ENCODE measurements at places on chromosomes 5 and 9. TPM values are rescaled to one million over a fixed set of nuclear protein-coding genes. Genes with fewer than 3 reads are reported as not detected.

NAIP gene
- total RNA-seq, result 8.2 TPM

CCDC180 gene
- 7.4 TPM for total RNA-seq

DRD1 gene
- 2.6 TPM for total RNA-seq

CER1 gene
- total RNA-seq, result not detected

MYMK gene
- not detected for total RNA-seq

IL13 gene
- total RNA-seq, result not detected

PCDHGA5 gene
- 0.63 TPM for total RNA-seq

PTPN3 gene
- 7.3 TPM for total RNA-seq

PHF24 gene
- total RNA-seq, result 2.7 TPM

C9 gene
- total RNA-seq, result 0.05 TPM

CTSV gene
- total RNA-seq, result 3.0 TPM

PGM5 gene
- 2.4 TPM for total RNA-seq

TAF1L gene
- total RNA-seq, result 0.19 TPM

PCDH12 gene
- total RNA-seq, result 1.2 TPM

ACTL7B gene
- 0.25 TPM for total RNA-seq

SPRY4 gene
- total RNA-seq, result 3.2 TPM

CXCL14 gene
- 0.14 TPM for total RNA-seq

DMRT3 gene
- total RNA-seq, result 0.34 TPM

RPP25L gene
- total RNA-seq, result 20.0 TPM

LECT2 gene
- total RNA-seq, result not detected

SPAAR gene
- total RNA-seq, result 0.47 TPM

IL3 gene
- total RNA-seq, result not detected

KIF12 gene
- 1.4 TPM for total RNA-seq

TAF11L10 gene
- total RNA-seq, result 1.4 TPM
